ENCODE measurements at places on chromosomes 2 and 18. TPM values are rescaled to one million over a fixed set of nuclear protein-coding genes. Genes with fewer than 3 reads are reported as not detected.

IL36B gene
- total RNA-seq: not detected

KHK gene
- 1.5 TPM for total RNA-seq

SDC1 gene
- 8.4 TPM for total RNA-seq

DYSF gene
- 51.6 TPM for total RNA-seq

UBXN4 gene
- 41.8 TPM for total RNA-seq

CRYGD gene
- not detected for total RNA-seq

ADD2 gene
- 0.98 TPM for total RNA-seq

SIX2 gene
- total RNA-seq: 3.3 TPM

GRCh38 chr2:237529452-237530402 is 36.6 kb upstream of the PRLH start:
- DNase-seq: no peak

- DNase-seq: peak; percentile 64
Observed at GRCh38 chr2:37670378-37671008, 949 bp downstream of the CDC42EP3 start.

- DNase-seq: peak; percentile 63
Observed at GRCh38 chr2:6492573-6492972, 373.1 kb downstream of the CMPK2 start.

DNA sequence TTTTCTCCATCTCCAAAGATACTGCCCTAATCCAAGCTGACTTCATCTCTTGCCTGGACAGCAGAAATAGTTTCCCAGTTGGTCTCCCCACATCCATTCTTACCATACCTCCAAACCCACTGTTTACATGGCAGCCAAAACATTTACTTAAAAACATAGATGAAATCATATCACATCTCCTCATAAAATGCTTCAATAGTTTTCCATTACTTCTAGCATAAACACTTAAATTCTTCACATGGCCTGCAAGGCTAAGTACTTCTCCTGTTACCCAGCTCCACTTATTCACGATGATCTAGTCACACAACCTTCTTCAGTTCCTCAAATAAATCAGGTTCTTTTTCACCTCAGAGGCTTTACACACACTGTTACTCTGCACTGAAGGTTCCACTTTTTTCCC is 185.8 kb upstream of the ACVR2A start:
- no peak for DNase-seq

- no peak for DNase-seq
Observed at GRCh38 chr2:20226152-20226545, 1.2 kb upstream of the SDC1 start.

- DNase-seq: peak; percentile 2
Observed at GRCh38 chr2:163849756-163850435, 114.1 kb upstream of the FIGN start.

DNA sequence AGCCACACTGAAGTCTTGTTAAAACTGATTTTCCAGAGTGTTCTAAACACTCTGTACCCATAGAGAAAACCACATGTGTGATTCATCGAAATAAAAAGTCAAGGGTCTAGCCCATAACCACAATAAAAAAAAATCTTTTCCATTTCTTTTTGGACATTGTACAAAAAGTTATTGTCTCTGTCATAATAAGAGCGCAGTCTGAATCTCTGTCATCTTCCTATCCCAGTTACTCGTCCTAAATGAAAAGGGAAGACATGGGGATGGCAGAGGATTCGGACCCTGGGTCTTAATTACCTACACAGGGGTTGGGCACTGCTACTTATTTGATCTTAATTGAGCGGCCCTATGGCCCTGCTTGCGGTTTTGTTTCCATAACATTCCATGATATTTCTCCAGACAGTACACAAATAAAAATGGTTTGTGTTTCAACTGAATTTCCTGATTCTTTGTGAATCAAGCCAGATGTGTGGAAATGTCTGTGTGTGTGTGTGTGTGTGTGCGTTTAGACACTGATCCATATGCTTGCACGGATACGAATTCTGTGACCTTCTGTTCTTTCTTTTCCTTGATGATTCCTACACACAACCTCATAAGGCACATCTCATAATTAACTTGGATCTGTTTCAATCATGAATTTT is 133.4 kb upstream of the SPATS2L start:
- peak; percentile 93 for DNase-seq

GRCh38 chr2:100126201-100126600 is 16.2 kb downstream of the AFF3 start:
- DNase-seq: peak; percentile 20

- no peak for DNase-seq
Observed at GRCh38 chr2:240717181-240717641, 25.5 kb downstream of the AQP12A start.

GRCh38 chr18:62450175-62450545 is 72.7 kb upstream of the ZCCHC2 start:
- DNase-seq: no peak

DNA sequence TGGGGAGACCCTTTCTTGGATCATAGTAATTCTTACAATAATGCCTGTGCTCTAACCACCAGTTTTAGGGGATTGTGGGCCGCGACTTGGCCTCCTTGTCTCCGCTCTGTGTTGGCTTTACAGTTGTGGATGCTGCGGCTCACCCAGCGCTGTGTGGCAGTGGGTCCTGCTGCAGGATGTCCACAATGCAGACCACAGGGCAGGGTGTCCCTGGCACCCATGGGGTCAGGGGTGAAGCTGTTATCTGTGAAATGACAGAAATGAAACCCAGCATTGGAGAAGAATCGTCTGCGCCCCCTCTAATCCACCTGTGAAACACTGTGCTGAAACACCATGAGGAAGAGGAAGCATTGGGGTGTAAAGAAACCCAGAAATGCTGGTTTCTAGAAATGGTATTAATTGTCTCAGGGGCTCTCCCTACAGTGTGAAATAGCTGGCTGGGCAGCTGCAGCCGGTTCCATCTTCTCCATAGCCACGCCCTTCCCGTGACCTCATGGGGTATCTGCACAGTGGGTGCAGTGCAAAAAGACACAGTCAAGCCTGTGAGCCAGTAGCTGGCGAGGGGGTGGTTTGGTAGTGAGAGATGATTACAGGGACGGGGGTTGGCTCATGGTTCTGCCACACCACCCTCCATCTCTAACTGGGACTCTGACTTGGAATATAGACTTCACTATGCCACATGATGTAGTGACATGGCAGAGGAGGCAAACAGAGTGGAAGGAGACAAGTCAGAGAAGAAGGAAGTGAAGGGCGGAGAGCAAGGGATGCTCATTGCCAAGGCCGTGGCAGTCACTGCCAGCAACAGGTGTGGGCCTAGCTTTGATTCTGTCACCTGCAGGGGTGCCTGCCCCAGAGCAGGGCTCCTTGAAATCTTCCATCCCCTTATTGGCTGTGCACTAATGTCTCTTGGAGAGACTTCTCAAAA is 16.2 kb downstream of the INPP4A start:
- DNase-seq: peak; percentile 49

GRCh38 chr2:37733251-37733650 is 61.8 kb upstream of the CDC42EP3 start:
- DNase-seq: no peak

- no peak for DNase-seq
Observed at GRCh38 chr2:9074930-9075329, 71.4 kb upstream of the MBOAT2 start.

DNA sequence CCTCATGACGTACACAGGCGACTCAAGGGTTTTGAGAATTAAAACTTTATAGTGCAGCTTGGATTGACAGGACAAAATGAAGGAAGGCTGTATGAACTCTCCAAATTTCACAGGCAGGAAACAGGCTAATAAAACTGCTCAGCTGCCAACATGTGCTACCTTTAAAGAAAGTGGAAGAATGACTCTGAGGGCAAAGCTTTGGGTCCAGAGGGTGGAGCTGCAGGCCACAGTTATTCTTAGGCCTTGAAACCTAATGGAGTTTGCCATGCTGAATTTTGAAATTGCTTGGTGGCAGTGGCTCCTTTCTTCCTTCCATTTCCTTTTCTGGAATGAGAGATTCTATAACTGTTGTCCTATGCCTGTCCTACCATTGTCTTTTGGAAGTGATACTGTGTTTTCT is 34.8 kb downstream of the HAT1 start:
- DNase-seq: no peak

- no peak for DNase-seq
Observed at GRCh38 chr2:150900913-150901312, 360.8 kb downstream of the RBM43 start.

GRCh38 chr18:73232933-73233332 is 365.1 kb upstream of the NETO1 start:
- no peak for DNase-seq

DNA sequence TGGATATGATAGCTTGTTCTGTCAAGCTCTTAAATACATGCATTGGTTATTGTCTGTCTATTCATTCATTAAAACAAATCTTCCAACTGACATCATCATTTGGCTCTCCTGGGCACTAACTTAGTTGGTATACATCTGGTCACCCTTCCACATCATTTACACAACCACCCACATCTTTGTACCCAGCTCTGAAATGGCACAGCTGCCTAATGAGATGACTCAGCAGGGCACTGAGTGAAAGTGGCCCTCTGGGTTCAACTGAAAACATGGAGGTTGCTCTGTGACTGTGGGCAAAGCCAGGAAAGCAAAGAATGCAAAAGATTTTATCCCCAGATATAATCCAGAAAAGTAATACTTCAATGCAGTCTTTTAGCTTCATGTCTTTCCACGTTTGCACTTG is 234.0 kb upstream of the MAP2 start:
- no peak for DNase-seq

DNA sequence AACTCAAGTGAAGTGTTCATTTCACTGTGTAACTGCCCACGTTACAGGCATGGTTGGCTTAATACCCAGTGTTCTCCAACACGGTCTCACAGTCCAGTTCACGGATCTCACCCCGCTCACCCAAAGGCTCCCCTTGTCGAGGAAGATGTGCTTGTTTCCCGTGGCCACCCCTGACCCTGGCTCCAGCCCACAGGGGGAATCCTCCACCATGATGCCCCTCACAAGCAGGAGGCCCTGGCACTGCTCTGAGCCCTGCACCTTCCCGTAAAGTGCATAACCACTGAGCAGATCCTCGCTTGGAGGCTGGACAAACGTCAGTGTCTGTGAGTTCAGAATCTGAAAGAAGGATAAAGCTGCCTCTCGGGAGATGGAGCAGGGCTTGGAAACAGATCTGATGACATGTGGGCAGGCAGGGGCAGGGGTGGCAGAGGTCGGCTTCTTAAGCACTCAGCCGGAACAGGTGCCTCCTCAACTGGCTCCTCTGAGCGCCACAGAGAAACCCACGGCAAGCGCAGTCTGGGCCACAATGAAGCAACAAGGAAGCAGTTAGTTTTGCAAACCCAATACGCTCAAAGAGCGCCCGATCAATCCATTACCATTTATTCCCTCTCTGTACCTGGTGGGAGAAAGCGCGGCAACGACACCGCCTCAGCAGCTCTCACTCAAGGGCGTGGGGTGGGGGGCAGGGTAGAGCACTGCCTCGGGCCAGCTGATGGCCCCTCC is 17.6 kb downstream of the HDAC4 start:
- no peak for DNase-seq

DNA sequence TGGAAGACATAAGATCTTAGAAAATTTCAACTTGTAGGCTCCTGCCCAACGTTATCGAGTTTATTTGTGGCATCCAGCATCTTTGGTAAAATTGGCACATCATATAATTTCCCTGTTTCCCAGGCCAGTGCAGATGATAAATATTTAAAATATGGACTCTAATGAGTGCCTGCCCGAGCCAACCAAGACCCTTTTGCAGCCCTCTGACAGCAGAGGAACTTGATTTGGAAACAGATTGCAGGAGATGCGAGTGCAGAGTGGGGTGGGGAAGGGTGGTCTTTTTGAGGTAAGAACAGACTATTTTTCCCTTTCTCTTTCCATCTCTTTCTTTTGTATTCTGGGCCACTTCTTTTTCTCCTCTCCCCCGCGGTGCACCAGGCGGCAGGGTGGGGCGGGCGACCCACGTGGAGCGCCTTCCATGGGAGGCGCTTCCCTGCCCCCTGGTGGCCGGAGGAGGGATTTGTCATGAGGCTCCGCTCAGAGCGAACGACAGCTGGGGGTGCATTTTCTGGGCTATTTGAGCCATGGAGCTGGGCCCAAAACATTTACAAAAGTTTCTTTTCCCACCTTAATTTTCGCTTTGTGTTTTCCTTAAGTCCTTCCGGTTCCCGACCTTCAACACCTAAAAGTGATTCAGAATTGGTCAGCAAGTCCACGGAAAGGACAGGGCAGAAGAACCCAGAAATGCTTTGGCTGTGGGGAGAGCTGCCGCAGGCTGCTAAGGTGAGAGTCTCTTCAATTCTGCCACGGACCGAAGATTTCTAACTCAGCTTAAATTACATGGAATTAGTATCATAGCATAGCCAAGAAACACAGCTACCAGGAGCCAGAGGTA is 32.7 kb downstream of the LPIN1 start:
- DNase-seq: peak; percentile 69

DNA sequence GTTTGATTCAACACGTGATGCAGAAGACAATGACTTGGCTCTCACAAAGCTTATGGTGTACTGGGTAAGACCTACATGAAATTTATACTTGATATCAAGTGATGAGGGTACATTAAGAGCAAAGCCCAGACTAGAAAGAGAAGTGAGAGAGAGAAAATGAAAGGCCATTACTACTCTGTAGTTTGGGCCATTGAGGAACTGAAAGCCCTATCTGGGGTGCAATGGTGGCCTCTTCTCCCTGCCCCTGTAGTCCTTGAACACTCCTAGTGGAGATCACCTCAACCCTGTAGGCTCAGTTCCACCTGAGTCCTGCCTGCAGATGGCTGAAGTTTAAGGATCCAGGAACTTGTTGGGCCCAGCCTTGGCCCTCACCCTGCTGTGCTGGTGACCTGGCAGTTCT is 569.8 kb upstream of the MEX3C start:
- DNase-seq: no peak

- DNase-seq: no peak
Observed at GRCh38 chr2:148888003-148888501, 13.0 kb downstream of the KIF5C start.

GRCh38 chr2:28338831-28339321 is 53.8 kb upstream of the FOSL2 start:
- DNase-seq: no peak

DNA sequence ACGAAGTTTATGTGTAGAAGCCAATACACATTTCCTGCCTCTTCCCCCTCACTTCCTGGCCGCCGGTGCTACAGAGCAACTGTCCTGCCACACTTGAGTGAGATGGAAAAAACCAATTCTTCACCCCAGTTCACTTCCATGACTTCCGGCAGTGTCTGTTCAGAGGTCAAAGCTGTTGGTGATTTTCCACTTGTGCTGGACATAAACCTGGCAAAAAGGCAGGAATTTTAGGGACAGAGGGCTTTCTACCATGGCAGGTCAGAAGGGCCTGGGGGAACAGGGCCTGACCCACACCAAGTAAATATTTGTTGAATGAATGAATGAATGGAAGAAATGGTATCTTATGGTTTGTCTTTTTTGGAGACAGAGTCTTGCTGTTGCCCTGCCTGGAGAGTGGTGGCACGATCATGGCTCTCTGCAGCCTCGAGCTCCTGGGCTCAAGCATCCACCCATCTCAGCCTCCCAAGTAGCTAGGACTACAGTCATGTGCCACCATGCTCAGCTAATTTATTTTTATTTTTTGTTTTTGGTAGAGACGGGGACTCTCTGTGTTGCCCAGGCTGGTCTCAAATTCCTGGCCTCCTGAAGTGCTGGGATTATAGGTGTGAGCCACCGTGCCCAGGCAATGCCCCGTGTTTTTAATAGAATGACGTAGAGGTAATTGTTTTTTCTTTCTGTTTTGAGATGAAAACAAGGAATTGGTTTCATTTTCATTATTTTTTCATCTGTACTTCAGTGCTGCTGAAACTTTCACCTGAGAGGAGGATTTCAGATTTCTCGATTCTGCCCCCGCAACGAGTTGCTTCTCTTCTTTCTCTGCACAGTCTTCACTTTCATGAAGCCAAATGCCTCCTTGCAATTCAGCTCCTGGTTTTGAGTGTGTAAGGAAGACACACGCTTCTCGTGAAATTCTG is 48.0 kb upstream of the LPIN2 start:
- DNase-seq: no peak

GRCh38 chr18:59219672-59220163 is at the start of gene GRP:
Gene GRP, plus strand, starts transcription at chr18:59220158. Its CDS starts 108 bp downstream, at chr18:59220266.
- DNase-seq: no peak

GRCh38 chr2:177010146-177010545 is 202.4 kb upstream of the HNRNPA3 start:
- DNase-seq: no peak

Measured in muscle of leg (tissue), 16 donors.